Coronary artery (tissue), 2 donors: ENCODE measurements at places on chromosomes 2 and 18.

DNA sequence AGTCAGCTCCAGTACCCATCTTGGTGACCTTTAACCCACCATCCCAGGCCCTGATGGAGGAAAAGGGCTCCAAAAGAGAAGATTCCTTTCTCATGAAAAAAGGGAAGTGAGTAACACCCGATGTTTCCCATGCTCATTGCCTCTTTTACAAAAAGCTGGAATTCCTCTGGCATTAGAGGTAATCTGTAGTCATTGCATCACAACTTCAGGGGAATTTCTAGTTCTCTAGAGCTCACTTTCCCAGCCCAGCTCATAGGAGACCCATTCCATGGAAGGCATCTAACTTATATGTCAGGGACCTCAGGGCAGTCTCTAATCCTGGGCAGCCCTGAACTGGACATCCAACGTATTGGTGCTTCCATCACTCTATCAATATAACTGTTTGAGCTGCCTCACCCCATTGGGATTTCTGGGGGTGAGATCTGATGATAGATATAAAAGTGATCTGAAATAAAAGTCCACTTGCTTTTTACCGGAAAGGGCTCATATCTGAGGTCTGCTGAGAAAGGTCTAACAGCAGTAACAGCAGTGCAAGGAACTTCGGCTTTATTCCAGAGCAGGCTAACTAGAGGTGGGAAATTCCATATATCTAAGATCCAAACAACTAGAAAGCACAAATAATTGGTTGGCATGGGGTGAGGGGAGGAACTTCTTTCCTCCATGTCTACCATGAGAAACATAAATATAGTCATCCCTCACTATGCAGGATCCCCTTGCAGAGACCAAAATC is 106.1 kb downstream of the ETAA1 start:
- DNase-seq = no peak

DNA sequence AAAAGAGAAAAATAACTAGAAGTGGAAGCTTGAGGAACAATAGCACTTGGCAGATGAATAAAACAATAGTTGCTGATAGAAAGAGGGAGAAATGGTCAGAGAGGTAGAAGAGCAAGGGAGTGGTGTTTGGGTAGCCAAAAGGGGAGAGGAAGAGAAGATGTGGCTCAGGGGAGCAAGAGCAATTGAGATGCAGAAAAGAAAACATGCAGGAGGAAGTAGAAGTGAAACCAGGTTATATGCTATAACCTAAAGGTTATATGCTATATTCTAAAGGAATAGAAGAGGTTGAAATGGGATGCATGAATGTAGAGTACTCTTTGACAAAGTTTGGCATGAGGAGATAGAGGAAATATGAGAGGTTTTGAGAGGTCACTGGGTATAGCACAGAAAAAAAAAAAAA is 759.5 kb downstream of the SATB2 start:
- no peak for DNase-seq

GRCh38 chr2:128494307-128494639 is 175.6 kb upstream of the HS6ST1 start:
- DNase-seq = peak; percentile 53

DNA sequence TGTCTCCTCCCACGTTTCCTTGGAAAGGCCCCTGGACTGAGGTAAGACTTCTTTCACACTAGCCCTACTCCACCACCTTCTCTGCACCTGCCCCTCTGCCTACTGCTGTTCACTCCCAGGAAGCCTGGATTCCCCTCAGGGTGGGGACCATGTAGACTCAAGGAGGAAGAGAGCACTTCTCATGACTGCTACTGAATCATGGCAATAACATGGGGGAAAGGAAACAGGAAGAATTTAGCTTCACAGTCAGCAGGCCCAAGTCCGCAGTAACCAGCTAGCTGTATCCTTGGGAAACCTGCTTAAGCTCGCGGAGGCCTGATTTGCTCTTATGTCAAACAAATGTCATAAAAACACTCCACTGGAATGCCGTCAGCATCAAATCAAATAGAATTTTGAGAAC is 126.2 kb upstream of the CAPN13 start:
- no peak for DNase-seq

DNA sequence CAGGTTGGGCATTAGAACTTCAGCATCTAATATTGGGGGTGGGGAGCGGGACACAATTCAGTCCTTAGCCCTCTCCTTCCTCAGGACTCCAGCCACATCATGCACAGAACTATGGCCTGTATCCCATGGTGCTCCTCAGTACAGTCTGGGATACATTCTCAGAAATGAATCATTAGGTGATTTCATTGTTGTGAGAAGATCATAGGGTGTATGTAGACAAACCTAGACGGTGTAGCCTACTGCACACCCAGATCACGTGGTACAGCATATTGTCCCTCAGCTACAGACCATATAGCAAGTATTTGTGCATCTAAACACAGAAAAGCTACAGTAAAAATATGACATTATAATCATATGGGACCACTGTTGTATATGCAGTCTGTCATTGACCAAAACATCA is 23.2 kb upstream of the IMP4 start:
- DNase-seq = no peak

DNA sequence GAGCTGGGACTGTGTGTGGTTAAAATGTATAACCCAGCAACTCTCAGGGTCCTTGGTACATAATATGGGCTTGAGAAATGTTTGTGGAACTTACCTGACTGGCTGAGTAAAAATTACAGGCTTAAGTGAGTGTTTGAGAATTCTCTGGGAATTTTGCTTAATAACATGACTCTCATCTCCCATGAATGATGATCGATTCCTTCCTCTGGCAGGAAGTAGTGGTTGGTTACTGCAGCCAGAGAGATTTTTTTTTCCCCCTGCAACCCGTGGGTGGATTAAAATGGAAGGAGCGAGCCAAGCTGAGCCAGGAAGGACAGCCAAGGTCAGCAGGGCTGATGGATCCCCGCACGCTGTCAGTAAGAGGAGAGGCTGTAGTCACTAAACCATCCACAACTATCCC is 40.6 kb upstream of the RFX8 start:
- no peak for DNase-seq

- DNase-seq = no peak
These were observed 226.0 kb upstream of the NETO1 start for GRCh38 chr18:73093687-73094250.

- DNase-seq = no peak
These were observed 49.4 kb downstream of the PID1 start for GRCh38 chr2:229221641-229222040.

GRCh38 chr2:167692191-167692590 is 555.2 kb downstream of the STK39 start:
- no peak for DNase-seq

DNA sequence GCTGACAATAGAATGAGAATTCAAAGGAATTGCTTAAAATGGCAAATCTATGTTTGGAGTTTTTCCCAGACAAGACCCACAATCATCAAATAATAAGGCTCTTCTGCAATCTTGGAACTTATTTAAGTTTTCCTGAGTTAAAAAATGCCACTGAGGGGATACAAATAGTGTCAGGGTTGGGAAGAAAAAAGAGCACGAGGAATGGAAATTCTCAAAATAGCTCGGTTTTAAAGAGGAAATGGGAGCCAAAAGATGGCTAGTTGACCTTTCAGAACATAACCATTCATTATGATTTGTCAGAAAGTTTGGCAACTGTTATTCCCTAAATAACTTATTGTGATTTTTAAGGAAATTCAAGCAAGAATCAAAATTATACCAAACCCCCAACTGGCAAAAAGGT is 127.7 kb downstream of the RAPGEF4 start:
- no peak for DNase-seq

- DNase-seq = no peak
These were observed 90.1 kb downstream of the ACVR1 start for GRCh38 chr2:157785866-157786662.

- DNase-seq = no peak
These were observed 12.1 kb downstream of the TTL start for GRCh38 chr2:112493858-112494648.
